ENCODE measurements at places on chromosomes 4 and X.

- no peak for DNase-seq
Measured at GRCh38 chrX:16462912-16463311, 187.0 kb upstream of the S100G start.

- DNase-seq: no peak
Measured at GRCh38 chr4:65311120-65311519, 359.2 kb downstream of the EPHA5 start.

- no peak for DNase-seq
Measured at GRCh38 chrX:101362116-101362515, 13.6 kb upstream of the TIMM8A start.

DNA sequence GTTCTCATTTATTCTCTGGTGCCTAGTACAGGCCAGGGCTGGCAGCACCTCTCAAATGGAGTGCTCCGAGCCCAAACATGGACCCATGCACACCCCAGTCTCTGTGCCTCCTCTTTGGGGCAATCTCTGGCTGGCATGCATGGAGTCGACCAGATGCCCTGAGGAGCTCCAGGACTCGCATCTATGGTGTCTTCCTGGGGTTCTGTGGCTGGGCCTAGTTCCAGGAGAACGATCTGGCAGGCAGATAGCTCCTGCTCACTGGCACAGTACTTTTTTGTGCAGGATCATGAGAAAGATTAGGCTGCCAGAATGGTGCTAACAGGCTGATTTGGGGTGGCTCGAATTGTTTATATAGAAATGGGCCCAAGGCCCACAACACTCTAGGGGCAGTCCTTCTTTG is 72.0 kb upstream of the PJA1 start:
- no peak for DNase-seq

- no peak for DNase-seq
Measured at GRCh38 chr4:78213218-78213617, 156.1 kb downstream of the FRAS1 start.

GRCh38 chr4:180622254-180622653 is 1620.9 kb upstream of the TENM3 start:
- no peak for DNase-seq

- no peak for DNase-seq
Measured at GRCh38 chr4:75306506-75306905, 207.7 kb downstream of the RCHY1 start.

- no peak for DNase-seq
Measured at GRCh38 chr4:92012899-92013867, 290.6 kb upstream of the GRID2 start.

DNA sequence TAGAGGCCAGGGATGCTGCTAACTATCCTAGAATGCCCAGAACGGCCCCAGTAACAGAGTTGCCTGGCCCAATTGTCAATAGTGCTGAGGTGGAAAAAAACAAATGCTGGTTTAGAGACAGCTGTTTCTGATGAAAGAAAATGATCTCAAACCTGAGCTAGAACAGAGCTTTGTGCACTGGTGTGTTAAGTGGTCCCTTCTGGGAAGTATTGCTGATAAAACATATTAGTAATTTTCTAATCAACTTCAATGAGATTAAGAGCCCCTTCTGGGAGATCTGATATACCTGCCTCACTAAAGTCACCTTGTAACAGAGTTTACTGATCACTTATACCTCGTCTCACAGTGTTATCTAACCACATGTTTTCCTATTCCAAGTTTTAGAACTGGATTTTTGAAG is 42.1 kb downstream of the SMPX start:
- DNase-seq: no peak

GRCh38 chr4:90226734-90227133 is 99.5 kb downstream of the CCSER1 start:
- DNase-seq: no peak

Measured in activated gamma-delta T cell treated with anti-CD3 and anti-CD28 coated beads, Interleukin-2, amount 50 U/mL, for 16 hours (primary cell).